Stimulated activated naive B cell treated with anti-CD40 and anti-IgM and Interleukin-4, amounts not matched to agents 10 μg/mL and 1 μg/mL and 100 μg/mL, for 72 hours (primary cell): ENCODE measurements at places on chromosomes 6 and 20.

- no peaks in the 10 kb centered on the region for H3K4me1 ChIP-seq
- DNase-seq = no peak
- no peaks in the 10 kb centered on the region for H3K36me3 ChIP-seq
- no peak overlapping the region for H3K27ac ChIP-seq
Measured at GRCh38 chr6:67331304-67331703, 1303.8 kb upstream of the ADGRB3 start.

DNA sequence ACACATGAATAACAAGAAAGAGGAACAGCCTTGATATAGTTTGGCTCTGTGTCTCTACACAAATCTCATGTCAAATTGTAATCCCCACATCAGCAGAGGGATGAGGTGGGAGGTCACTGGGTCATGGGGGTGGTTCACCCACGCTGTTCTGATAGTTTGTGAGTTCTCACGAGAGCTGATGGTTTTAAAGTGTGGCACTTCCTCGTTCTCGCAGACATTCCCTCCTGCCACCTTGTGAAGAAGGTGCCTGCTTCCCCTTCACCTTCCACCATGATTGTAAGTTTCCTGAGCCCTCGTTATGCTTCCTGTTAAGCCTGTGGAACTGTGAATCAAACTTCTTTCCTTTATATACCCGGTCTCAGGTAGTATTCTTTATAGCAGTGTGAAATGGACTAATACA is 13.1 kb downstream of the SRPK1 start:
- peaks cover 60% of the 10 kb centered on the region for H3K36me3 ChIP-seq
- no peak for DNase-seq
- no peaks in the 10 kb centered on the region for H3K27me3 ChIP-seq
- H3K4me3 ChIP-seq = no peak overlapping the region

DNA sequence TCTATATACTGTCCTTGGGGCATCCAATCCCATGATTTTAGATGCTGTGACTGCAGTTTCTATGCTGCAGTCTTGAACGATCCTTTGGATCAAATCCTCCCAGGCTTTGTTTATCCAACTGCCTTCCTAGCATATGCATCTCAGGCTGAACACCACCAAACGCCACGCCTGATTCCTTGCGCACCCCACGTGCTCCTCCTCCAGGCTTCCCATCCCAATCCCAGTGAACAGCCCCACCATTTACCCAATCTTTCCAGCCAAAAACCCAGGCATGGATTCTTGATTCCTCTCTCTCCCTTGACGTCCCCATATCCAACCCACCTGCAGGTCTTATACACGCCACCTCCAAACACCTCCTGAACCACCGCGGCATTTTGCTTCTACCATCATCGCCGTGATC is 7.8 kb downstream of the PDE10A start:
- H3K4me3 ChIP-seq = no peak overlapping the region
- H3K27me3 ChIP-seq = peaks cover 19% of the 10 kb centered on the region
- DNase-seq = no peak
- H3K36me3 ChIP-seq = no peaks in the 10 kb centered on the region

DNA sequence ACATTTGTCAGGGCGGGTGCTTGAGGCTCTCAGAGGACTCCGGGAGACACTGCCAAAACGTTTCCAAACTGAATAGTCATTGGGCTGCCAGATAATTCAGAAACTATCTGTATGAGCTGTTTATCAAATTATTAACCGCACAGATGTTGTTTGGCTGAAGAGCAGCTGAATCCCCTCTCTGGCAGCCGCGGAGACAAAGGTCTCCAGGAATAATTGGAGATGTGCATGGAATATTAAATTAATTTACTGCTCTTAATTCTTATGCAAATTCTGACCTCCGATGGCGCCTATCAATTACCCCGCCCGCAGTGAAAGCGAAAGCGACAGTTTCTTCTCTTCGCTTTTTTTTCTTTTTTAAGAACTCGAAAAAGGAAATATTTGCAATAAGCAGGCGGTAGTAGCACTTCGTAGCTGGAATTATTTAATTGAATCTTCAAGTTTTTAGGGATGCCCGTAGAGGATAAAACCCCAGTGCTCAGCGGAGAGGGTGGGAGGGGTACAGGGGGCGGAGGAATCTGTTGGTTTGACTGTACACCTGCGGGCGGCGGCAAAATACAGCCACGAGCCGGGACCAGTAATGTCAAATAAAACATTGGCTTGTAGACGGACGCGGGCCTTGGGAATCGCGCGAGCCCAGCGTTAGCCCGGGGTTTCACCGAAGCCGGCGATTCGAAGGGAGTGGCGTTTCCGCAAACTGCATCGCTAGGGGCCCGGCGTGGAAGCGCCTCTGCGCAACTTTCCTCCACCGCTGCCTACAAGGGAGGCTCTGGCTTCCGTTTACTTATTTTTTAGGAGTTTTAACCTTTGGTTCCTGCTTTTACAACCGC is 6.2 kb downstream of the LINC00237 start:
- peak overlapping the region; percentile 93 for H3K27ac ChIP-seq
- H3K36me3 ChIP-seq = peaks cover 4% of the 10 kb centered on the region
- H3K4me1 ChIP-seq = peaks cover 32% of the 10 kb centered on the region

DNA sequence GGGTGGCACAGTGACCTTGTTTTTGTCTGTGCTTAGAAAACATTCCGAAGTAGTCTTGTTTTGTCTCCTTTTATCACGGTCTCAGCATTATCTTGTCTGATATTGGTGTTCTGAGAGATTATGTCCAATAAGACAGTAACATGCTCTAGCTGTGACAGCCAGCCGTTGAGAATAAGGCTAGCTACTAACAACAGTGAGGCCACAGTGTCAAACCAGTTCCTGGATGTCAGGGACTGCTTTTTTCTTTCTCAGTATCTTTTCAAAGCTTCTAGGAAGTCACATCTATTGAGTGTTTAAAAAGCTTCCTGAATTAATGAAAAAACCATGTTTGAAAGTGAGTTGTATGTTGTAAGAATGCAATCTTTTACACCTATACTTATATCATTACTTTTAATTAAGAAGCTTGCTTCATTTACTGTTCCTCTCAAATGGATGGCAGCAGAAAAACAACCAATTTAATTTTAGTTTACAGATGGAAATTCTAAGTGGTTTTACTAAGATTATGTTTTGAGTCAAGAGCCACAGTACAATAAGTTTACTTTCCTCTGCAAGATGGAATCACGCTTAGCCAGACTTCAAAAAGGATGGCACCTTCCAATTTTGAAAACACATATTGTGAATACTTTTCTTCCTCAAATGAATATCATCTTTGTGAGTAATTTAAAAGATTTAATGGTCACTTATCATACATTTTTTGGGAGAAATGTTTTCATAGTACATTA is 53.1 kb downstream of the MAP3K7 start:
- H3K27ac ChIP-seq = no peak overlapping the region
- H3K36me3 ChIP-seq = peaks cover 14% of the 10 kb centered on the region
- H3K27me3 ChIP-seq = no peaks in the 10 kb centered on the region
- no peak for DNase-seq
- no peak overlapping the region for H3K4me3 ChIP-seq

GRCh38 chr6:87436435-87436834 is 28.7 kb downstream of the CFAP206 start:
- DNase-seq = no peak
- H3K4me3 ChIP-seq = no peak overlapping the region
- no peak overlapping the region for H3K27ac ChIP-seq
- H3K36me3 ChIP-seq = no peaks in the 10 kb centered on the region
- no peaks in the 10 kb centered on the region for H3K4me1 ChIP-seq
- peaks cover 4% of the 10 kb centered on the region for H3K27me3 ChIP-seq

DNA sequence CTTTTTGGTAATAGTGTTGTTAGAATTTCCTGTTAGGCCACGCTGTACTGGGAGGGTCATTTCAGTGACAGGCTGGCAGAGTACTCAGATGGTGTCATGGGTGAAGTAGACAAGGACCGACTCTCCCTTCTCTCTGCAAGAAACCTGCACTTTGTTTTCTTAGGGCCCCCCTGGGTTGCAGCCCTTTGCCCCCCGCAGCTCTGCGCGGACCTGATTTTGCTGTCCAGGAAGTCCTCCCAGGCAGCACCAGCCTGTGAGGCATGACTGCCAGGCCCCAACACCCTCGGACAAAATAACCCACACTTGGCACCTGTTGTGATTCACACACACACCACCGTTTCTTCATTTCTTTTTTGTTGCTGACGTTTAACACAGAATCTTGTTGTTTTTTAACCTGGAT is 21.8 kb upstream of the CLDN20 start:
- H3K4me3 ChIP-seq = no peak overlapping the region
- peaks cover 8% of the 10 kb centered on the region for H3K27me3 ChIP-seq
- no peaks in the 10 kb centered on the region for H3K4me1 ChIP-seq
- DNase-seq = no peak
- peaks cover 13% of the 10 kb centered on the region for H3K36me3 ChIP-seq

GRCh38 chr20:22691369-22692118 is 107.2 kb upstream of the FOXA2 start:
- H3K27me3 ChIP-seq = no peaks in the 10 kb centered on the region
- peak; percentile 48 for DNase-seq
- no peak overlapping the region for H3K4me3 ChIP-seq
- H3K36me3 ChIP-seq = no peaks in the 10 kb centered on the region
- no peak overlapping the region for H3K27ac ChIP-seq

- H3K4me1 ChIP-seq = peaks cover 78% of the 10 kb centered on the region
- peak overlapping the region; percentile 67 for H3K27ac ChIP-seq
- DNase-seq = no peak
Measured at GRCh38 chr20:62644802-62645496, 2.6 kb downstream of the SLCO4A1 start.

DNA sequence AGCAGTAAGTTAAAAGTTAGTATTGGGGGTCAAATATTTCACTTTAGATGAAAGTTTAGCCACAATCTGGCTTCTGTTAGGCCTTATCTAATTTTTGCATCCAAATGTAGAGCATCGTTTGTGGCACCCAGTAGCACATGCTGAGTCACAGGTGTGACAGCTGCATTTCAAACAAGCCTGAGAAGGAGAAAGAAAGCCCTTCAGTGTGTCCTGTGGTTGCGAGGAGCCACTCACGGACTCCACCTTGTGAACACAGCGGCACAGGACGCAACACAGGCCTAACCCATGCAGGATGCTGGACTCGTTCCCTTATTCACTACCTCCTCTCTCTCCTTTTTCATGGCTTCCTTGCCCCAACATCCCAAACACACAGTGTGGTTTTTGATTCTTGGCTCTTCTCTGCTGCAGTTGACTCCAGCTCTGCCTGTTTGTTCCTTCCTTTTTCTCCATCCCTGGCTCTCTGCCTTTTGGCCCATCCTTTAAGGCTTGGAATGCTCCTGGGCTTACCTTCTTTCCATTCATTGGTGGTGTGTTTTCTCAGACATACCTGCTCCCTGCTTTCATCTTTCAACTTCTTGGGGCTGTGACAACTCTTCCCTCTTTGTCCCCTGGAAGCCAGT is 124.2 kb downstream of the SLC16A10 start:
- H3K36me3 ChIP-seq = no peaks in the 10 kb centered on the region
- no peaks in the 10 kb centered on the region for H3K4me1 ChIP-seq
- no peak for DNase-seq
- H3K27me3 ChIP-seq = no peaks in the 10 kb centered on the region
- no peak overlapping the region for H3K27ac ChIP-seq
- no peak overlapping the region for H3K4me3 ChIP-seq

DNA sequence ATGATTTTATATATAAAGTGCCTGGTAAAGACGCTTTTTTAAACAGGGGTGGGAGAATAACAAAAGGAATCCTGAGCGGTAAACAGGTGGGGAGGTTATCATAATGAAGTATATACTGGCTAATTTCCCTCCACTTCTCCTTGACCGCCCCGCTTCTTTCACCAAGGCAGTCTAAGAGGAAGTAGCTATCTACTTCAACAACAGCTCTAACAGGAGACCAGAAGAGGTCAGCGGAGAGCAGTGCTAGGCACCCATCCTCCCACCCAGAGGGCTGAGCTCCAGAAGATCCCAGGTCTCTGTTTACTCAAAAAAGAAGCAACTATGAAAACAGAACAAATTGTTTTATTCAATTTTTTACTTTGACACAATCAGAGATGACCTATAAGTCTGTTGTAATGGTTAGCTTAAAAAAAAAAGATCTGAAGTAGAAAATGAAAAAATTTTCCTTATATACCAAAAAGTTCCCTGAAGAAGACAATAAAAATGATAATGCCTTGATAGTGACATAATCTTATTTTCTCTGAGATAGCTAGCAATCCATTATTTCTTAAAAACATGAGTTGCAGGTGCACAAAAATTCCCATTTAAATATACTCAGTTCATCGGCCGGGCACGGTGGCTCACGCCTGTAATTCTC is 141.1 kb downstream of the PDSS2 start:
- peak; percentile 22 for DNase-seq
- no peak overlapping the region for H3K4me3 ChIP-seq
- H3K27me3 ChIP-seq = no peaks in the 10 kb centered on the region
- peaks cover 4% of the 10 kb centered on the region for H3K36me3 ChIP-seq
- H3K27ac ChIP-seq = no peak overlapping the region
- peaks cover 18% of the 10 kb centered on the region for H3K4me1 ChIP-seq

DNA sequence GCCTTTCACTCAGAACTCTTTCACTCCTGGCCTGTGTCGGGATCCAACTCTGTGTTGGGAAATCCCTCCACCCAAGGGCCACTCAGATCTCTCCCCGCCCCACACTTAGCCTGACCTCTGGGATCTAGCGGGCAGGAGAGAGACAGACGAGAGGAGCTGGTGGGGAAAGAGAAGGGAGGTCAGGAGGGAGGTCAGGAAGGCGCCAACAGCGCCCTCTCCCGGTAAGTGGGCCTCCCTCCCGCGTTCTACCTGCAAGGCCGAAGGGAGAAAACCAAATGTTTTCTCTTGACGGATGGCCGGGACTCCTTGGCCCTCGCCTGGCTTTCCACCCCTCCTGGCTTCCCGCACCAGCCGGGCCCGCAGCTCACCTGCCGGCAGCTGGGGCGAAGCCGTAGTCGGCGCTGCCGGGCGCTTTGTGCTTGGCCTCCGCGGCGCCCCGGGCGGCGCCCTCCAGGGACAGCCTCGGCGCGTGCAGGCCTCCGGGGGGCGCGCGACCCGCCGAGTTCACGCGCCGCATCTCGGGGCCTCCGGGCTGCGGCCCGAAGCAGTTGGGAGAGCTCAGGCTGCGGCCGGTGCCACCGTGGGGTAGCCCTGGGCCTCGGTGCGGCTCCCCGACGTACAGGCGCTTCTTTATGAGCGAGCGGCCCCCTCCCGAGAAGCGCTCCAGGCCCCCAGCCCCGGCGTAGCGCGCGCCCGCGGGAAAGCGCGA is 38.2 kb downstream of the C6orf132 start:
- no peak overlapping the region for H3K27ac ChIP-seq
- peaks cover 43% of the 10 kb centered on the region for H3K27me3 ChIP-seq
- H3K36me3 ChIP-seq = no peaks in the 10 kb centered on the region
- peak overlapping the region; percentile 68 for H3K4me3 ChIP-seq
- H3K4me1 ChIP-seq = peaks cover 9% of the 10 kb centered on the region

GRCh38 chr6:166325383-166326042 is 16.8 kb downstream of the SFT2D1 start:
- H3K27me3 ChIP-seq = no peaks in the 10 kb centered on the region
- no peak for DNase-seq
- peak overlapping the region; percentile 47 for H3K4me3 ChIP-seq
- H3K27ac ChIP-seq = peak overlapping the region; percentile 43
- peaks cover 42% of the 10 kb centered on the region for H3K36me3 ChIP-seq

GRCh38 chr6:8814440-8815000 is 379.2 kb upstream of the SLC35B3 start:
- DNase-seq = no peak
- H3K4me1 ChIP-seq = no peaks in the 10 kb centered on the region
- no peaks in the 10 kb centered on the region for H3K27me3 ChIP-seq
- no peak overlapping the region for H3K4me3 ChIP-seq
- no peak overlapping the region for H3K27ac ChIP-seq
- H3K36me3 ChIP-seq = no peaks in the 10 kb centered on the region

- peaks cover 7% of the 10 kb centered on the region for H3K4me1 ChIP-seq
- no peak overlapping the region for H3K27ac ChIP-seq
- no peak for DNase-seq
Measured at GRCh38 chr6:31438677-31439076, 35.3 kb downstream of the MICA start.

- no peaks in the 10 kb centered on the region for H3K27me3 ChIP-seq
- no peak for DNase-seq
- no peaks in the 10 kb centered on the region for H3K36me3 ChIP-seq
- no peak overlapping the region for H3K27ac ChIP-seq
- H3K4me1 ChIP-seq = no peaks in the 10 kb centered on the region
- no peak overlapping the region for H3K4me3 ChIP-seq
Measured at GRCh38 chr6:125197795-125198269, 44.3 kb downstream of the TPD52L1 start.
